ENCODE measurements at places on chromosomes 1 and 21. TPM values are rescaled to one million over a fixed set of nuclear protein-coding genes. Genes with fewer than 3 reads are reported as not detected.
A peak's percentile ranks its signal among the peaks of the same experiment; 100 is the strongest.

Gene CCDC190
- 0.23 TPM for total RNA-seq

Gene HPDL
- not detected for total RNA-seq

Gene PTPN7
- total RNA-seq: 0.25 TPM

Gene ABCG1
- total RNA-seq: 22.8 TPM

GRCh38 chr1:45478121-45478814, 12.7 kb downstream of the TESK2 start:
- no peak overlapping the region for H3K27ac ChIP-seq
- no peak for DNase-seq
- H3K27me3 ChIP-seq: no peaks in the 10 kb centered on the region
- H3K4me3 ChIP-seq: no peak overlapping the region

GRCh38 chr1:51897699-51898031, 19.1 kb upstream of the NRDC start:
- no peak for DNase-seq
- H3K27ac ChIP-seq: no peak overlapping the region
- no peaks in the 10 kb centered on the region for H3K4me1 ChIP-seq
- H3K27me3 ChIP-seq: peaks cover 34% of the 10 kb centered on the region
- H3K4me3 ChIP-seq: no peak overlapping the region

- peak; percentile 14 for DNase-seq
- peaks cover 12% of the 10 kb centered on the region for H3K4me1 ChIP-seq
- H3K27me3 ChIP-seq: peaks cover 57% of the 10 kb centered on the region
- H3K4me3 ChIP-seq: peak overlapping the region; percentile 48
- H3K27ac ChIP-seq: no peak overlapping the region
Measured at GRCh38 chr1:153260585-153261280, 1.2 kb downstream of the LORICRIN start.

All from heart right ventricle (tissue), 16 donors.